Aorta (tissue), 5 donors: ENCODE measurements at places on chromosomes 5 and 9. TPM values are rescaled to one million over a fixed set of nuclear protein-coding genes. Genes with fewer than 3 reads are reported as not detected.
A peak's percentile ranks its signal among the peaks of the same experiment; 100 is the strongest.

GRCh38 chr9:100652850-100653249 lies 75.0 kb downstream of the CAVIN4 start:
- H3K27ac ChIP-seq, result no peak overlapping the region
- H3K36me3 ChIP-seq, result no peaks in the 10 kb centered on the region
- DNase-seq, result no peak
- no peaks in the 10 kb centered on the region for H3K27me3 ChIP-seq
- H3K4me1 ChIP-seq, result no peaks in the 10 kb centered on the region
- no peak overlapping the region for H3K4me3 ChIP-seq

GRCh38 chr5:155906046-155906445 lies 420.9 kb upstream of the SGCD start:
- no peak for DNase-seq
- no peaks in the 10 kb centered on the region for H3K4me1 ChIP-seq
- no peak overlapping the region for H3K27ac ChIP-seq
- no peaks in the 10 kb centered on the region for H3K36me3 ChIP-seq

DNA sequence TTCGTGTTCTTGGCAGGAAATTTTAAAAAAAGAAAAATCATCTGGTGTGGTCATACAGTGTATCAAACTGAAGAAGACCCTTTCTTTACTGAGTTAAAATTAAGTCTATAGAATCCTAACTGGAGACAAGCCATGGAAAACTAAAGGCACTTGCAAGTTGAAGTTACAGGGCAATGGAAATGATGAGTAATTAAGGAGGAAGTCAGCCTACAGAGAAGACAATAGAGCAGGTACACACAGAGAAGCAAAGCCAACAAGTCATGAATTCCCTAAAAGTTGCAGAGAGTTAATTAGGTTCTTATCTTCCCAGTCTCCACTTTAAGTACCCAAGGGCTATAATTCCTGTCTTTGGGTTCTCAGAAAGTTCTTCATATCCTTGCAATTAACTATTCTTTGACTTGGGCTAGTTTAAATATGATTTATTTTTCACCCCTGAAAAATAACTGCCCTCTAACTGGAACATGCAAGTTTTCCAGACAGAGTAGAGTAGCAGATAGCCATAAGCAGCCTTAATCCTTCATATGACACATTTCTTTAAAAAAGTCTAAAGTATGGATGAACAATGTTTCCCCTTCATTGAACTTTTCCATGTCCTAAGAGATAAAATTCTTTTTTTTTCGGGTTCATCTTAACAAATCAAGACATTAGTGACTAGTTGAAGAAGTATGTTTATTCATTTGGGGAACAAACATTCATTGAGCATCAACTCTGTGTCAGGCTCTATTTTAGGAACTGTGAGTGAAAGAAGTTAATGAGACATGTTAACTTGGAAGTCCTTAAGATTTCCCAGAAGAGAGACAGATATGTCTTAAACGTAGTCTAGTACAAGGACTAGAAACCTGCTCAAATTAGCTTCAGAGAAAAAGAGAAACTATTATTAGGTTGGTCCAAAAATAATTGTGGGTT lies 5.2 kb upstream of the ITGA2 start:
- no peak for DNase-seq
- no peaks in the 10 kb centered on the region for H3K4me1 ChIP-seq
- no peaks in the 10 kb centered on the region for H3K27me3 ChIP-seq
- no peaks in the 10 kb centered on the region for H3K36me3 ChIP-seq
- H3K27ac ChIP-seq, result no peak overlapping the region
- no peak overlapping the region for H3K4me3 ChIP-seq

- no peak overlapping the region for H3K27ac ChIP-seq
- no peak overlapping the region for H3K4me3 ChIP-seq
- no peaks in the 10 kb centered on the region for H3K27me3 ChIP-seq
- no peaks in the 10 kb centered on the region for H3K36me3 ChIP-seq
- H3K4me1 ChIP-seq, result no peaks in the 10 kb centered on the region
- DNase-seq, result no peak
Observed at GRCh38 chr5:97488126-97488668, 305.1 kb upstream of the RIOK2 start.

DNA sequence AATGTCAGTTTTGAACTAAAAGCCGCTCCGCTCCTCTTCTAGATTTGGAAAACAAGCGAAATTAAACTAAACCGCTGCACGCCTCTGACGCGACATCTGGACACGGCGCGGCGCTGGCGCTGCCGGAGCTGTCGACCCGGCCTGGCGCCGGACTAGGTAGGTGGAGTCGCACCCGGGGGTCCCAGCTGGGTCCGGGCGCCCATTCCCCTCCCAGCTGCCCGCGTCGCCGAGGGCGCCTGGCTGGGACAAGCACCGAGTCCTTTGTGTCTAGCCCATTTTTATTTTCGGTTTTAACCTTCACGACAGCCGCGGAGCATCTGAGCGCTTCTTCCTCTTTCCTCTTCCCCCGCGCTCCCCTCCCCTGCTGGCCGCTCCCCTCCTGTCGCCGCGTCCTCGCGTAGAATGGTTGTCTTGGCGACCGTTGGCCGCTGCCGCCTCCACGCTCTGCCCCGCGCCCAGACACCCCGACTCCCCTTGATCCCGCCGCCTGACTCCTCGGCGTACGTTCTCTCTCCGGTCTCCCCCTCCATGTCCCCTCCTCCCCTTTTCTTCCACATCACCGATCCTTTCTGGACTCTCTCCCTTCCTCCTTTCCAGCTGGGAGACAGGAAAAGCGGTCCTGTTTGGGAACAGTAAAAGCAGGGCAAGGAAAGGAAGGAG lies 545 bp downstream of the CDKN2B-AS1 start:
- no peaks in the 10 kb centered on the region for H3K36me3 ChIP-seq
- H3K4me1 ChIP-seq, result no peaks in the 10 kb centered on the region
- H3K27me3 ChIP-seq, result no peaks in the 10 kb centered on the region
- H3K4me3 ChIP-seq, result peak overlapping the region; percentile 64

DNA sequence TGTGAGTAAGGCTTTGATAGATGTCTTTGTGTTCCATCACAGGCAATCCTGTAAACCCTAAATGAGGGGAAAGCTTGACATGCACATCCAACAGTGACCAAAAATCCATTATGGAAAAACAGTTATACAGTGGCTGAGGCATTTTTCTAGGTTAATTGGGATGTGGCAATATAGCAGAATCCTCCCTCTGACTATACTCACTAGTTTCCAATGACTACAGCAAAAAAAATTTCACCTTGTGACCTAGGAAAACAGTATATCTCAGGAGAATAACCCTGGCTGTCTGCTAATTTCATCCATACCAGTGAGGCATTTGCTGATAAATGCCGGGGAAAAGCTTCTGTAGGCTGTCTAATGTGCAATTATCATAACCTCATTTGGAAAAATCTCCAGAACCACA lies 49.9 kb upstream of the SNCAIP start:
- no peaks in the 10 kb centered on the region for H3K27me3 ChIP-seq
- no peak overlapping the region for H3K27ac ChIP-seq
- no peaks in the 10 kb centered on the region for H3K36me3 ChIP-seq
- no peak overlapping the region for H3K4me3 ChIP-seq
- H3K4me1 ChIP-seq, result no peaks in the 10 kb centered on the region
- DNase-seq, result no peak

- DNase-seq, result no peak
- no peaks in the 10 kb centered on the region for H3K27me3 ChIP-seq
- no peak overlapping the region for H3K27ac ChIP-seq
- H3K4me3 ChIP-seq, result no peak overlapping the region
Observed at GRCh38 chr9:134671341-134672113, 29.9 kb downstream of the COL5A1 start.

DNA sequence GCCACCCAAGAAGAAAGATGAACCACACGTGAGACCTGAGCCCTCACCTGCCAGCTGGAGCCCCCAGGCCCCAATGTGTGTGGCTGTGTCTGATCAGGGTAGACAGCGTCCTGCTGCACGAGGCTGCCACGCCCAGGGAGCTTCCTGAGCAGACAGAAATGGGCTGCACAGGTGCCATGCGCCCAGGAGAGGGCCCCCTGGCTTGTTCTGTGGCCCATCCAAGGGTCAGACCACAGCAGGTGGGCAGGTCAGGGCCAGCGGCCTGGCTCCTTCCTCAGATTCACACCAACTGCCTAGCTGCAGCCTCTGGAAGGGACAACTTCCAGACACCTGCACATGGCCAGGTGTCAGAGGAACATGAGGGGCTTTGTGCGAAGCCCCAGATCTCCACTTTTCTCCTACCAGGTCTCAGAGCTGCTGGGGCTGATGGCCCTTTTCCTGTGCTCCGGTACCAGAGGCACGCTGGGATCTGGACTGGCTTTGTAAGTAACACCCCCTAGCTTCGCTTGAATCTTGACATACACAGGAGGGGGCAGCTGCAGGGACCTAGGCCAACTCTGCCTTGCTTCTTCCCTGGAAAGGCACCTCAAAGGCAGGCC lies 10.8 kb downstream of the SARDH start:
- H3K27ac ChIP-seq, result no peak overlapping the region
- no peak overlapping the region for H3K4me3 ChIP-seq
- no peaks in the 10 kb centered on the region for H3K4me1 ChIP-seq
- no peaks in the 10 kb centered on the region for H3K27me3 ChIP-seq
- H3K36me3 ChIP-seq, result no peaks in the 10 kb centered on the region

- no peak overlapping the region for H3K4me3 ChIP-seq
- peaks cover 3% of the 10 kb centered on the region for H3K4me1 ChIP-seq
Observed at GRCh38 chr9:83569326-83569725, 31.1 kb upstream of the FRMD3 start.

GRCh38 chr5:80689627-80690026 lies 34.8 kb upstream of the DHFR start:
- DNase-seq, result no peak
- H3K4me1 ChIP-seq, result no peaks in the 10 kb centered on the region
- no peaks in the 10 kb centered on the region for H3K27me3 ChIP-seq
- no peaks in the 10 kb centered on the region for H3K36me3 ChIP-seq

GRCh38 chr5:88924330-88924657 lies 41.3 kb upstream of the MEF2C start:
- no peak for DNase-seq
- H3K4me3 ChIP-seq, result no peak overlapping the region
- H3K27me3 ChIP-seq, result no peaks in the 10 kb centered on the region
- H3K27ac ChIP-seq, result no peak overlapping the region
- no peaks in the 10 kb centered on the region for H3K36me3 ChIP-seq

DNA sequence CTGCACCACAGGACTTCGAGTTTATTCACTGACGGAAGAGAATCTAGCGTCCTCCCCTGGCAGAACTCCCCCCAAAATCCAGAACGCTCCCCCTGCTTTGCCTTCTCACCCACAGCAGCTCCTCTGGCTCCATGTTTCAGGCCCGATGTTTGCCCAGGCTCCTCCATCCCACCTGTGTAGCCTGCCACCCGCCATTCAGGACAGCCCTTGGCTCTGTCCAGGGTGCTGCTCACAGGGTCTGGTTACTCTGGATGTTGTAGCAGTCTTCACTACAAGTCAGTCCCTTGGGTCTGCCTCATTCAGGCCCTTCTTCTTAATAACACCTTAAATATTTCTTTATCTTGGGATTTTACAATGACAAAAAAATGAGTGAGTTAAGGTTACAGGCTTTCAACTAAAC lies 41.3 kb upstream of the SV2C start:
- no peak overlapping the region for H3K4me3 ChIP-seq
- no peaks in the 10 kb centered on the region for H3K36me3 ChIP-seq
- DNase-seq, result no peak
- no peaks in the 10 kb centered on the region for H3K4me1 ChIP-seq
- H3K27me3 ChIP-seq, result no peaks in the 10 kb centered on the region
- no peak overlapping the region for H3K27ac ChIP-seq

- H3K27ac ChIP-seq, result no peak overlapping the region
- no peak overlapping the region for H3K4me3 ChIP-seq
- DNase-seq, result no peak
- no peaks in the 10 kb centered on the region for H3K36me3 ChIP-seq
- H3K27me3 ChIP-seq, result no peaks in the 10 kb centered on the region
- peaks cover 3% of the 10 kb centered on the region for H3K4me1 ChIP-seq
Observed at GRCh38 chr9:87195306-87195705, 248.0 kb upstream of the GAS1 start.

DNA sequence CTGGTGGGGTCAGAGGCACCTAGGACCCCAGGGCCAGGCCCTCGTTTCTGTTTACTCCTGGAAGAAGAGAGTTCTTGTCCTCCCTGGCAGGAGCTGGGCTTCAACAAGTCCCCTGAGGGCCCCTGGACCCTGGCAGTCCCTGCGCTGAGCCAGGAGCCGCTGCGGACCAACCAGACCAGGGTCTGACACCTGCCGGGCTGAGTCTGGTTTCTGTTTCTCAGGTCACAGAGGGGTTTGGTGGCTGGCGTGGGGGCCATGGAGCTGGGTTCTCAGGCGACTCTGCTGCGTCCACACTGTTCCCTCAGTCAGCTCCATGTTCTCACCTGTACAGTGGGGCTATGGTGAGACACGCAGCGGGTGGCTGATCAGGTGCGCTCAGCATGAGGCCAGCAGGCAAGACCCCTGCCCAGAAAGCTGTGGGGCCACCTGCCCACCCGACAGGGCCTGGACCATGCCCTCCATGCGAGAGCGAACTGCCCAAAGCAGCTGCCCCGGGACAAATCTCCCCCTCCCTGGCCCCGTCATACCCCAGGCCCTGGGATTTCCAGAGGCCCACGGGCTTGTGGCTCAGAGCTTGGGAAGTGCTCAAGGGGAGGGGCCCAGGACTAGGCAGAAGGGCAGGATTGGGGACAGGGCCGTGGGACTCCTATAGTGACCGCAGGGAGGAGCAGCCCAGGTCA lies 17.9 kb upstream of the NOTCH1 start:
- no peaks in the 10 kb centered on the region for H3K36me3 ChIP-seq
- H3K4me3 ChIP-seq, result no peak overlapping the region
- no peak overlapping the region for H3K27ac ChIP-seq
- no peaks in the 10 kb centered on the region for H3K4me1 ChIP-seq
- no peak for DNase-seq

- peak within 1 kb of the TSS; percentile 75 for H3K27ac ChIP-seq
- H3K4me1 ChIP-seq, result no peaks in the 10 kb centered on the region
- H3K4me3 ChIP-seq, result peak within 1 kb of the TSS; percentile 14
- DNase-seq, result peak; percentile 99
- no peaks in the 10 kb centered on the region for H3K36me3 ChIP-seq
- H3K27me3 ChIP-seq, result no peaks in the 10 kb centered on the region
Observed at GRCh38 chr9:35115680-35116538, at the start of gene ATOSB. TSS of gene ATOSB (minus strand) at chr9:35115862. CDS start at chr9:35108274, 7,588 bp downstream.

- DNase-seq, result no peak
- no peaks in the 10 kb centered on the region for H3K27me3 ChIP-seq
- H3K4me3 ChIP-seq, result no peak overlapping the region
- no peaks in the 10 kb centered on the region for H3K4me1 ChIP-seq
Observed at GRCh38 chr9:85001925-85002324, 332.4 kb downstream of the NTRK2 start.

The KYAT1 gene
- 9.5 TPM for total RNA-seq

The TLR4 gene
- total RNA-seq, result 35.0 TPM

The CATSPER3 gene
- total RNA-seq, result 0.29 TPM

The ZDHHC11B gene
- total RNA-seq, result 17.7 TPM

The HAPLN1 gene
- total RNA-seq, result 1.6 TPM

The LECT2 gene
- not detected for total RNA-seq

The HTR1A gene
- total RNA-seq, result not detected

The CYLC2 gene
- total RNA-seq, result not detected

The COMMD10 gene
- 36.1 TPM for total RNA-seq

The TXNDC8 gene
- total RNA-seq, result not detected

The RNF208 gene
- total RNA-seq, result 2.2 TPM

The MACROH2A1 gene
- 113 TPM for total RNA-seq

The ASTN2 gene
- total RNA-seq, result 7.2 TPM

The RASGRF2 gene
- total RNA-seq, result 17.4 TPM
